ENCODE measurements at places on chromosomes 16 and 17.

DNA sequence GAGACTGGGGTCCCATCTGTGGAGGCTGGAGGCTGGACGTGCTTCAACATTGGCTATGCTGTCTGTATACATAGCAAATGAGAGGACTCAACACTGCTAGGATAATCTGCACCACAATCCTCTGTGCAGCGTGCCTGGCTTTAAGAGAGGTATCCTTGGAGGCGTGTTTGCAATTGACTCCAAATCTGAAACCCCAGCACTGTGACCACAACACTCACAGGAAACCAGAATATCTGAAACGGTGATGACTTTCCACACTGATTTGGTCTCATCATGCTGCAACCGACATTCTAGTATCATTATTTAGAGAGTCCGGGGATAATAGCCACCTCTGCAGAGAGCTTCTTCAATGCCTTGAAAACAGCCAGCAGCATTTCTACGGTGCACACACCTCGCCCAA is 35.1 kb downstream of the TLE7 start:
- no peak for DNase-seq

DNA sequence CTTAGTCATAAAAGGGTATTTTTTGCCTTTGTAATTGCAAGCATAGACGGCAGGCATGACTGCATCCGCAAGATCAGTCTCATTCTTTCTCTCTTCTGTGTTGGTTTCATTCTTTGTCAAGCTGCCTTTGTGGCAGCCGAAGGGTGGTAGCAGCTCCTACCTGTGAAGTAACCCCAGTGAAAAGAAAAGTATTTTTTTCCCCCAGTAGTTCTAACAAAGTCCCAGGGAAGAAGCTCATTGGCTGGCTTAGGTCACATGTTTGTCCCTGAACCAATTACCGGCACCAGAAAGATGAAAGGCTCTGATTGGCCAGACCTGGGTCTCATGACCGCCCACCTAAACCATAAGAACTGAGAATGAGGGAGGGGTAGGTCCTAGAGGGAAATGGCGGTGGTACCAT is 110.7 kb downstream of the RAP1GAP2 start:
- DNase-seq = no peak

DNA sequence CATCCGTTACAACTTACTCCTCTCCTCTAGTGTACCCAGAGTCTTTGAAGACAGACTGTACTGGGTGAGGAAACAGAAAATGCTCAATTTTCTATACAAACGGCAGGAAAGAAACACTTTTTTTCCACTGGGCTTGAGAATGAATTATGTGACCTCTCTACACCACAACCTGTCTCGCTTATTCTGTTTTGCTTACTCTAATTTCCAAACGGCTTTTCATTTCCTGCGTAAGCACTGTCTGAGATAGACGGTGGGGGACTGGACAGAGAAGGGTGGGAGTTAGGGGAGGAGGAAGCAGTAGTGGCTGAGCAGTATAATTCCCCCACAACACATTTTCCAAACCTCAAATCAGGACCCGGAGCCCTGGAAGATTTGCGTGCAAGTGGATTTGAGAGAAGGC is 191.4 kb upstream of the SDK2 start:
- DNase-seq = no peak

GRCh38 chr16:86396422-86396821 is 113.9 kb upstream of the FOXF1 start:
- no peak for DNase-seq

GRCh38 chr17:74172700-74173099 is 30.8 kb upstream of the RPL38 start:
- no peak for DNase-seq

- DNase-seq = no peak
Measured at GRCh38 chr16:47019568-47019967, 46.1 kb upstream of the DNAJA2 start.

Data from omental fat pad (tissue), 4 donors.